COR-L47 (cell line): ENCODE measurements at places on chromosomes 7 and 10.

DNA sequence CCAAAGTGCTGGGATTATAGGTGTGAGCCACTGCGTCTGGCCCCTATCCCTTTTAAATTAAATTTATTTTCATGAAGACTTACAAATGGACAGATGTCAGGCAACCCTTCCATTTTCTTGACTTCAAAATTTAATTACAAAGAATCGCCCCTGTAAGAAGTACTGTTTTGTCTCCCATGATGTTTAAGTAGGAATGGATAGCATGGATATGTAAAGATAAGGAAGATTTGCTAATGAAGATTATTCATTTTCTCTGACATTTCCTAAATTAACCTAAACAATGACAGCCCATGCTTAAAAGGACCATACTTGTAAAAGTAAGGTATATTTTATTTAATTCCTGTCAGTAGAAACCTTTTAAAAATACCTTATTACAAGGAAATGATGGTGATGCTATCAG is 552.9 kb downstream of the GFRA1 start:
- no peak for DNase-seq

GRCh38 chr7:90597563-90598253 is 1.6 kb downstream of the CDK14 start:
- no peak for DNase-seq

- DNase-seq: no peak
These were observed 84.1 kb downstream of the MKI67 start for GRCh38 chr10:128042131-128042610.

- DNase-seq: no peak
These were observed 43.5 kb upstream of the SLC35G1 start for GRCh38 chr10:93850031-93851015.

- DNase-seq: peak; percentile 21
These were observed 448 bp upstream of the GOLGA7B start for GRCh38 chr10:97849103-97849686.

DNA sequence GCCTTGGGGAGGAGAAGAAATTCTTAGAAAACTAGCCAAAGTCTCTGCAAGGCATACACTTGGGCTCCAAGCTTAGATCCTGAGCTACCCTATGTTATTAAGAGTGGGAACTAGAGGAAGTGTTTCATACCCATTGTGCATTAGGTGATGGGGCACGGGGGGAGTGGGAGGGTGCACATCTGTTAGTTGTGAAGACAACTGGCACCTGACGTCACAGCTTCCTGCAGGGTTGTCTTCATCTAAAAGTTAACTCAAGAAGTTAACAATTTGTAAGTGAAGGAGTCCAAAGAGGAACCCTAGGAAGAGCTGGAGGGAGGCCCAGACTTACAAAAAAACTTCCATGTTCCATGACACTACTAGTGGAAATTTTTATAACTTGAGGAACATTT is 158.1 kb downstream of the ADRA2A start:
- no peak for DNase-seq

GRCh38 chr10:45509491-45509890 is 135.5 kb downstream of the ALOX5 start:
- DNase-seq: no peak

- no peak for DNase-seq
These were observed 90.1 kb upstream of the CYP26C1 start for GRCh38 chr10:92970301-92971070.

GRCh38 chr7:105224884-105225651 is 163.7 kb downstream of the SRPK2 start:
- DNase-seq: no peak

DNA sequence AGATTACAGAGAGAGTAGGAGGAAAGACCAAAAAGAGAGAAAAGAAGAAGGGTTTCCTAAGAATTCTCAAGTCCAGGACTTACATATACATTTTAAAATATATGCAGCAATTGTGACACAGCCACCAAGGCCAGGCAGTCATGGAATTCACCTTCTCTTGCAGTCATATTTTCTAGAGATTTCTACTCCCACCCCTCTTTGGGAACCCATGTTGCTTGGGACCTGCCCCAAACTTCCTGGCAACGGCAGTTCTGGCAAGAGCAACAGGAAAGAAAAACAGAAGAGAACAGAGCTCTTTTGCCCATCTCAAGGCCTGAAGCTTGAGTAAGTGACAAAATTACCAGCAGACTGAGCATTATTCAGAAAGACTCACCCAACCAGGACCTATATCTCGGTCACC is 128.3 kb upstream of the ASAH2 start:
- no peak for DNase-seq

- DNase-seq: no peak
These were observed 93.2 kb upstream of the ZNF438 start for GRCh38 chr10:31124852-31125251.

DNA sequence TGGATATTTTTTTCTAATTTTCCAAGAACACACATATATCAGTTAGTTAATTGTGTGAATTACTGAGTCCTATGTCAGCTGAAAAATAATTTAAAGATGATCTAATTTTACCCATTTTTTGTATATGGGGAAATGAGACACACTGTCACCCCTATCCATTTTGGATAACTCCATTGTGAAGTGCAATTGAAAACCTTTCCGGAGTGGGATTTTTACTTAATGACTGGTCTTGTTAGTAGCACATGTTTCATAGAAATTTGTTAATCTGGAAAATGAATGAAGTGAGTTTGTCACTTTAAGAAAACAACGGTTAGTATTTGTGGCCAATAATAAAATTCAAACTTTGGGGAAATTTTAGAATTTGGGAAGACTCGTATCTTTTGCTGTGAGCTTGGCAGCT is 2.0 kb downstream of the GARS1 start:
- no peak for DNase-seq
